ENCODE measurements at places on chromosomes 3 and 15.

DNA sequence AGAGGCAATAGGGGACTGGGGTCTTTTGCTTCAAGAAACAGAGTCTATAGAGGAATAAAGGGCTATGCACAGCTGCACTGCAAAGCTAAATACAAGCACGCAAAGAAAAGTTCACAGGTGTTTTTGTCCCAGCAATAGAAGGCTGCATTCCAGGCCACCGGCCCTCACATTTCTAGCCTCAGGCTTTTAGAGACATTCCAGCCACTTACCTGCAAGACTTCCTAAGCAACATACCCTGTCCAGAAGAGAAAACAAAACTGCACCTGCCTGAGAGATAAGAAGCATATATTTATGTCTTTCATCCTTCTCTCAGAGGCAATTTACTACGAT is 220.5 kb downstream of the OPA1 start:
- no peak for DNase-seq

GRCh38 chr15:63234451-63234870 is 42.9 kb upstream of the APH1B start:
- no peak for DNase-seq

- peak; percentile 75 for DNase-seq
Measured at GRCh38 chr3:158801696-158802408, at the start of gene MFSD1. Gene MFSD1 (plus strand): TSS chr3:158802054. CDS start chr3:158802153, 99 bp downstream.

DNA sequence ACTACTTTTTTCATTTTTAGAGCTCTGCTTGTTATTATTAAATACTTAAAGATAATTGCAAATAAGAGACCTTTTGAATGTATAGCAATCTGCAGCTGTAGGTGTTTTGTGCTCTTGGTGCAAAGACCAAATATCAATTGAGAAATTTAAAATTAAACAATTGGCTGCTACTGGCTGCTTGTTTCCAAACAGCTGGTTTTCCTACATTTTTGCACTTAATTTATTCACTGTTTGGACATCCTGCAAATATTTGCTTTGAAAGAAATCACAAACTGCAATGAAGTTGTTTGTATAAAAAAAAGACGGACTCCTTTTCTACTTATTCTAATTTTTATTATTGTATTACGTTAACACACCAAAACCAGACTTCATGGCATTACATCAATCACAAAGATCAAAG is 35.6 kb downstream of the MED12L start:
- no peak for DNase-seq

DNA sequence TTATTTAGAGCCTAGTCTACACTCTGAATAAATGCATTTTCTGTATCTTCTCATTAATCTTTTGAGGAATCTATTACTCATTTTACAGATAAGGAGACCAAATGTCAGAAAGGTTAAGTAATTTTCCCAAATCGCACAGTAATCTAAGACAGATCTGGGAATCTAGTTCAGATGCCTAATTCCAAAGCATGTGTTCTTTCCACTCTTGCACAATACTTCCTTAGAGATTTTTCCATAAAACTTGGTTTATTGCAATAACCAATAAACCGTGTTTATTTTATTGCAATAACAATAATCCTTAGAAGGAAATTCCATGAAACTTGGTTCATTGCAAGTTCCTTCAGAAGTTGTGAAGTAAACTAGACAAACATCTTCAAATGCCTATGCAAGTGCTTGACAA is 17.4 kb upstream of the COL8A1 start:
- DNase-seq, result no peak

DNA sequence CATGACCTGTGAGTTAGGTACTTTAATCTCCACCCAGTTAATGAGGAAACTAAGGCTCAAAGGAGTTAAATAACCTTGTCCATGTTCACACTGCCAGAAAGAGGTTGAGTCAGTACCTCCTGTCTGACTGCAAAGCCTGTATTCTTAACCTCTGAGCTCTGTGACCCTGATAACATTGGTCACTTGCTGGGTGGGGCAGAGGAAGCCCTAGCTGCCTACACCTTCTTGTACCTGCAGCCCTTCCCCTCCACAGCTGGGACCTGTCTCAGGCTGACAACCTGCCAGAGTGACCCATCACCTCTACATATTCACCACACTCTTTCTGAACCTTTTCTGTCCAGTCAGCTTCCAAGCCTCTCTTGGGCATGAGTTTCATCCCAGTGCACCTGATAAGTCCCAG is 106.1 kb upstream of the HES1 start:
- DNase-seq, result no peak

DNA sequence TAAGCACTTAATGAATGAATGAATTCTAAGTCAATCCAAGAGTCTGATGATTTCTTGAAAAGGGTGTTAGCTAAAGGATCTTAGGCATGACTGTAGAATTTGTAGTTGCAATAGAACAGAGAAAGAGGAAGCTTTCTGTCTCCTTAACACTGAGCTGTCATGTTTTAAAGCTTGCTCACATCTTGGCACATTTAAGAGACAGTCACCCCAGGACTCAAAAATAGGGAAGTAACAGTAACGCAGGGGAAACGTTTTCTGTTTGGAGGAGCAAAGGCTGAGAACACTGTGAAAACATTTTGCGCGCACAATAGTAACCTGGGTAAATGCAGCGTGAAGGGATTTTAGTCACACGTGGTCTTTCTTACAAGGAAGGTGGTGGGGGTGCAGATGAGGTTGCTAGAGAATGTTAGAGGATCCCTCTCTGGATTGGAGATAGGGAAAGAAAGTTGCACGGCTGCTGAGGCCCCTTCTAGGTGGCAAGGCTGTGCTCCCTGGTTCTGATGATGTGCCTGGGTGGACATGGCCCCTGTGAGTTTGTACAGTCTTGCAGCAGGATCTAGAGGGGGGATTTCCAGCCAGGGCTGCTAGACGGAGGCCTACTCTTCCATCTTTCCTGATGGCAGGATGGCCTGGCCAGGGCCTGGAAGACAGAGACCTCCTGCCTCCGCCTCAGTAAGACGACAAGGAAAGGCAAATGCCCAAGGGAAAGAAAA is 12.0 kb downstream of the STARD5 start:
- DNase-seq, result no peak

DNA sequence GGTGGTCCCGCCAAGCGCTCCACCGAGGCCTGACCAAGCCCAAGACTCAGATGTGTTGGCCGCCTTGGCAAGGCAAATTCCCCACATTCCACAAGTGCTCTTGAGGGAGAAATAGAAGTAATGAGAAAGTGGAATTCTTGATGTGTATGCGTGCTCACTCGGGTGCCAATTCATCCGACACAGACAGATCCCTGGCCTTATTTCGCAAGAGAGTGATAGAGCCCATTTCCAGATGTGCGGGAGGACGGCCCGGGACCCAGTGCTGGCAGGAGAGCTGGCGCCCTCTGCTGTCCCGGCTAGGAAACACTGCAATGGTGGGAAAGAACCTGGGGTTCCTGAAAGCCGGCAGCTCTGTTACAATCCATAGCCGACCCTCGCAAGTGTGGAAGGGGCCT is 76.0 kb downstream of the HMG20A start:
- peak; percentile 17 for DNase-seq

DNA sequence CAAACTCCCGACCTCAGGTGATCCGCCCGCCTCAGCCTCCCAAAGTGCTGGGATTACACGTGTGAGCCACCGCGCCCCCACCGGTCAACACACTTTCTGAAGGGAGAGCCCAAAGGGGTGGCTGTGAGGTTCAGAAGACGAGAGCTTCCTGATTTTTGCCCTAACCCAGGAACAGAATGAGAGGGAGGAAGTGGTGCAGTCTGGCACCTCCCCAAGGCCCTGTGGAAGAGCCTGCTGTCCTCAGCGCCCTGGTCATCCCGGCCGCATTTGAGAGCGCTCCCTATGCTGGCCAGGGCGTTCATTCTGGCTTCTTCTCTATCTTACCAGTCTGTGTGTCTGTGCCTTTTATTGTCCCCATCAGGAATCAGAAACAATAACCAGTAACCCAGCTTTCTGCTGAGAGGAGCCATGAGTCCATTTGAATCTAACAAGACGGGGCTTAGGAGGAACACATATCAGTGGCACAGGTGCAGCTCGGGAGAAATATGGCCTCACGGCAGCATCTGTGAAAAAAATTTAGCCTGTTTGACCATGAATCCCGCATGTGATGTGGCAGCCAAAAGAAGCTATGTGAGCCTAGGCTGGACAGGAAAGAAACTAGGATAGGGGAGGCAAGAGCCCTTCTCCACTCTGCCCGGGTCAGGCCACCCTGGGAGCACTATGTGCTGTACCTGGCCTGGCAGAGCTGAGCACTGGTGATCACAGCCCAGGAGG is 12.9 kb downstream of the BDH1 start:
- no peak for DNase-seq

DNA sequence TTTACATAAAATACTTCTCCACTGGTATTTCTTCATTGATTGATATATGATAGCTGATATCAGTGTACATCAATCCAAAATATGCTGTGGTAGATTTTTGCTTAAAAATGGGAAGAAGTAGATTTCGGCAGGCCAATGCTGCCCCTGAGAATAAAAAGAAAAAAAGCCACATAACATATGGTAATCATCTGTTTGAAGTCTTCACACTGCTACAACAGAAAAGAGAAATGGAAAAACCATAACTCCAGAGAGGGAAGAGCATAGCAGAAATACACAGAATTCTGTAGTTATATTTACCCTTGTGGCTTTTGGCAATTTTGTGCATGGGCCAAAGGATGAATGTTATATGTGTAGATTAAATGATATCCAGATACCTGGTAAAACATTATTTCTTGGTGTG is 143.1 kb upstream of the KCNMB2 start:
- no peak for DNase-seq

DNA sequence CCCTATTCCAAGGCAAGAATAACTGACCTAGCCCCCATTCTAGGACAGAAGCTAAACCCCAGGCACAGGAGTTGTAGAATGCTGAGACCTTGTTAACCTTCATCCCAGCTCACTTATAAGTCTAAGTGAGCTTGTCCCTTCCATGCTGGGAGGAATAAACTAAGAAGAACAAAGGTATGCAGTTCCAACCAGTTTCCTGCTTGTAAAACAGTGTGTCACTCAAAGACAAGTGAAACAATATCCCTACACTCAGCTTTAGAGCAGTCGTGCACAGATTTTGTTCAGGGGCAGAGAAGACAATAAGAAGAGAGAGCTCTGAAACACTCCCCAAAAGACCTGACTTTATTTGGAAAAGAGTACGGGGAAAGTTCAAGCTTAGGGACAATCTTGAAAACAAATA is 292.1 kb downstream of the CGGBP1 start:
- no peak for DNase-seq

- no peak for DNase-seq
Measured at GRCh38 chr15:100281096-100281917, 60.5 kb downstream of the ADAMTS17 start.

- no peak for DNase-seq
Measured at GRCh38 chr3:45890405-45890804, 4.1 kb downstream of the CCR9 start.

GRCh38 chr3:185916042-185916833 is 21.6 kb downstream of the TRA2B start:
- no peak for DNase-seq

GRCh38 chr15:81308260-81308659 is 15.7 kb downstream of the STARD5 start:
- DNase-seq, result no peak

DNA sequence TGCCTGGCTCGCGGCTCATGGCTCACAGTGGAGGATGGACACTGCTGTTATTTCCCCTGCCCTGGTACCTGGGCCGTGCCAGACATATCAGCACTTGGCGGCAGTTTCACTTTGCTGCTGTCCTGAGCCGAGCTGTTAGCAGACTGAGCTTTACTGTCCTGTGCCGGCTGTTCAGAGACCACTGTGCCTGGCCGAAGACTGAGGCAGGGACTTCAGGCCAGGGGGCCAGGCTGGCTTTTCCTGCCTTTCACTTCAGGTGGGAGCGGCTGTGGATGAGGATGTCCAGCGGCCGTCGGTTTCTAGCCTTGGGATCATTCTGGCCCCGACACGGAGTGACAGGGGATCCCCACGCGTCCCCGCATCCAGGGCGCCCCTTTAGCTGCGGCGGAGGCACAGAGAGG is 1.1 kb downstream of the ATP10A start:
- no peak for DNase-seq

- DNase-seq, result peak; percentile 4
Measured at GRCh38 chr3:161273589-161274218, 52.6 kb downstream of the NMD3 start.

GRCh38 chr3:37833302-37834186 is 28.1 kb upstream of the CTDSPL start:
- DNase-seq, result no peak

DNA sequence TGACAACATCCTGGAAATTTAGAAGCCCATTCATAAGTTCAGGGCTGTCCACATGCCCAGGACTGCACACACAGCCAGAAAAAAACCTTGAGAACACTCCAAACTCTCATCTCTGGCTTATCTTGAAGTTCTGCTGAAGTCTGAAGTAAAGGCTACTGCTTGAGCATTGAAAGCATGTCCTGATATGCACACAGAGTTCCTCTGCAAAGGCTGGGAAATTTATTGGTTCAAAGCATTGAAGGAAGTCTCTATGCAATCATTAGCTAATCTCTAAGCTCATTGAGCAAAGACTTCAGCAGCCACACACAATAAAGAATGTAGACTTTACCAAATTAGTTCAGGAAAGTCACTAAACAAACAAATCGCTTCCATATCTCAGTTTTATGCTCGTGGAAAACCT is 162.0 kb upstream of the STT3B start:
- DNase-seq, result no peak

DNA sequence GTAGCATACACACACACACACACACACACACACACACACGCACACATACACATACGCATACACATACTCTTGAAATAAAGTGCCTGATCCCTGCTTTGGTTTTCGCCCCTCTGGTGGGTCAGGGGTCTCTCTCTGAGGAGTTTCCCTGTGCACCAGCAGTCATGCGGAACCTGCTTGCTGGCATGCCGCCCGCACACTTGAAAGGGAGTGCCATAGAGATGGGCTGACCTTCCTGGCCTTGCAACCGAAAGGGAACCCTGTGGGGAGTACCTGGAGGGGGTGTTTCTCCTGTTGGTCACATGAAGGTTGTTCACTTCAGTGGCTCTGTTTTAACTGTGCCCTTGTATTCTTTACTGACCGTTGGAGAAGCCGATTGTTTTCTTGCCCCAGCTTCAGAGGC is 752.3 kb downstream of the NR2F2 start:
- DNase-seq, result no peak

GRCh38 chr3:101077361-101078011 is 84.3 kb upstream of the ABI3BP start:
- DNase-seq, result no peak
